ENCODE measurements at places on chromosomes 6 and 20.

DNA sequence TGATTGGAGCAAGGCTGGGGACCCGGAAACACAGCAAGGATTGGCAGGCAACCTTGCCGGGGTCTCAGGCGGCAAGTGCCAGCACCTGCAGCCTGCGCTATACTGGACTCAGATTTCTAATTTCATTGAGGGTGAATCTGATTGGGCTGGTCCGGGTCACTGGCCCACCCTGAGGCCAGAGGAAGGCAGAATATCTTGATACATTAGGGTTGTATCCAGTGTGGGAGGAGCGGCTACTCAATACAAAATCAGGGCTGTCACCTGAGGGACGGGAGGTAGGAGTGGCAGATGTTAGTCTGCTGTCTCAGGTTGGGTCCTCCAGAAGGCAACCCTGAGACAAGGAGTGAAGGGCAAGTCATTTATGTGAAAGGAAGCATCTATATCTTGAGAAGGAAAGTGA lies 40.7 kb downstream of the BFSP1 start:
- no peak for DNase-seq

DNA sequence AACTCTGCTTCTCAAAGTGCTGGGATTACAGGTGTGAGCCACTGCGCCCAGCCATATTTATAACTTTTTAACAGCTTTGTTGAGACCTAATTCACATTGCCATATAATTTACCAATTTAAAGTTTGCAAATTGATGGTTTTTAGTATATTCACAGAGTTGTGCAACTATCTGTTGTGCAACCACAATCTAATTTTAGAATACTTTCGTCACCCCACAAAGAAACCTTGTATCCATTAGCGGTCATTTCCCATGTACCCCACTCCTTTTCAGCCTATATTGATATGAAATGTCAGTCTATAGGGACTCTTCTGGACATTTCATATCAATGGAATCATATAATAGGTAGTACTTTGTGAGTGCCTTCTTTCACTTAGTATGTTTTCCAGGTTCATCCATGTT lies 55.8 kb downstream of the FOXO3 start:
- no peak for DNase-seq

DNA sequence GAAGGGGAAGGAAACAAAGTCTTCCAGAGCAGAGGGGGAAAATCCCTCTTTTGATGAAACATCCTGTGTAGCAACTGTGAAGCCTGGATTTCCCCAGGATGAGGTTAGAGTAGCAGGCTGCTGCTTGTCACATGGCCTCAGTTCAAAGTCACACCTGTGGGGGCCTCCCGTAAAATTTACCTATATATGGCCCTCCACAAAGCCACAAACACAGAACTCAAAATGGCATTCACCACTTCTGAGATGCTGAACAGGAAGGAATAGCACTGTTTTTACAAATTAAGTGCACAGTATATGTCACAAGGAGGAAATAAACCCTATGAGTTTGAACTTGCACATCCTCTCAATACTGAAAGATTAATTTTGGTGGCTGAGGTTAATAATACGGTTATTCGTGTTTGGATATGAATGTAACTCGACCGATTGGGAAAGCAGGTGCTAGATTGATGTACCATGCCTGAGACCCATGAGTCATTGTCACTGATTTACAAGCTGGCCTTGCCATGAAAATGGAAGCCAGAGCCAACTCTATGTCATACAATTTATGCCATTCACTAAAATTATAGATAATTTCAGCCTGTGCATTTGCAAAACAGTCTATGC lies 70.6 kb downstream of the SGK1 start:
- peak; percentile 27 for DNase-seq

DNA sequence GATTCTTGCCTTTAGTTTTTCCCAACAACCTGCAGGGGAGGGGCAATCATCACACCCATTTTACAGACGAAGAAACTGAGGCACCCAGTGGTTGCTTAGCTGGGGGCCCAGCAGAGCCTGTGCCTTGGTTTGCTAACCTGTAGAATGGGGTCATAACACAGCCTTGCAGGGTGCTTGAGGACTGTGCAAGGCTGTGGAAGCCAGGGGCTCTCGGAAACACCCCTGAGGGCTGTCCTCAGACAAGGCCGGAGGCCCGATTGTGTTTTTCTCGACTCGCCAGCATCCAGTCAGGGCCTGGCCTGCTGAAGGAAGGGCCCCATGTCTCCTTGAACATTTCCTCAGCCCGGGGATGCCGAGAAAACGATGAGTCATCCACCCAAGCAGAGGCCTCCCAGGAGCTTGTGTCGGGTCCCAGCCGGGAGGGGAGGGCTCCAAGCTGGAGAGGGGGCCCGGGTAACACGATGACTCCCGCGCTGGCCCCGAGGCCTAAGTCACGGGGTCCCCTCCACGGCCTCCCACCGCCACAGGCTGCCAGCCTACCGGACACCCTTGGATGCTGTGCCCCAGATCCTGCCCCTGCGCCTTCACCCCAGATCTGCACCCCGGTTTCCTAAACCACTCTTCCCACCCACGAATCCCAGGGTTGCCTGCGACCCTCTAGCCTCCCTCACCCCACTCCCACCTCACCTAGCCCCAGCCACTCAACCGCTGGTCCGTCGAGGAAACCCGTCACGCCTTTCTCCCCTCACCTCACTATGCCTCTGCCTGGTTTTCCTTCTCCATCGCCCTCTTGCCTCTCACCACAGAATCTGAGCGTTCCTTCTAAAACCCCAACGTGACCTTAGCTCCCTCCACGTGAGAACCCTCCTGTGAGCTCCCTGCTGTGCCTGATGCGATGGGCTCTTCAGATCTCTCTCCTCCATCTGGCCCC lies 10.6 kb downstream of the NOL4L start:
- peak; percentile 28 for DNase-seq

DNA sequence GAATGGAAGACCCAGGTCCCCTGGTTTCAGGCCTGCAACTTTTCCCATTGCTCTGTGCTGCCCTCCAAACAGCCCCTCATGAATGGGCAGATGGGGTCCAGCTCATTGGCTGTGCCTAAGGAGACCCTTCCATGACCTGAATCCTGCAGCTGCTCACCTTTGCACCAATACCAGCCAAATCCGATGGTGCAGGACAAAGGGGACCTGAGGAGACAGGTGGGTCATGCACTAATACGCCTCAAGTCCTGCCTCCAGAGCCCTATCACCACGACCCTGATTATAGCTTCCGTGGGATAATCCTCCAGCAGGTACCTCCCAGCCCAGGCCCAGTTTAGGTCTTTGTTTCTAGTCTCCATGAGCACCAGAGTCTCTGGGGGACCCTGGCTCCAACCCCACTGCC lies 16.8 kb downstream of the TREM1 start:
- DNase-seq: no peak

- no peak for DNase-seq
These were observed 2.1 kb downstream of the STX11 start for GRCh38 chr6:144152334-144152900.

GRCh38 chr6:159609652-159610178 lies 83.3 kb downstream of the SOD2 start:
- DNase-seq: no peak

DNA sequence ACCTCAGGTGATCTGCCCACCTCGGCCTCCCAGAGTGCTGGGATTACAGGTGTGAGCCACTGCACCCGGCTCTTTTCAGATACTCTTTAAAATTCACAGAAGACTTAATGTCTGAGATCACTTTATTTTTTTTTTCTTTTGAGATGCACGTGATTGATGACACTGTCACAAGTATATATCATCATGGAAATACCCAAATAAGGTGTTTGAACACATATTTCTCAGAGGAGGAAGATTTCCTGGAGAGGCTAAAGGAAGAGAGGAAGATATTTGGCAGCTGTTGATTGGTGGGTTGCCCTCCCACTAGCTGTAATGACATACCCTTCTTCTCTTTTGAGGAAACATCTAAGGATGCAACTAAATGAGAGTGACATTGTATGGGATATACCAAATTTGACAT lies 225.9 kb upstream of the CITED2 start:
- DNase-seq: no peak

DNA sequence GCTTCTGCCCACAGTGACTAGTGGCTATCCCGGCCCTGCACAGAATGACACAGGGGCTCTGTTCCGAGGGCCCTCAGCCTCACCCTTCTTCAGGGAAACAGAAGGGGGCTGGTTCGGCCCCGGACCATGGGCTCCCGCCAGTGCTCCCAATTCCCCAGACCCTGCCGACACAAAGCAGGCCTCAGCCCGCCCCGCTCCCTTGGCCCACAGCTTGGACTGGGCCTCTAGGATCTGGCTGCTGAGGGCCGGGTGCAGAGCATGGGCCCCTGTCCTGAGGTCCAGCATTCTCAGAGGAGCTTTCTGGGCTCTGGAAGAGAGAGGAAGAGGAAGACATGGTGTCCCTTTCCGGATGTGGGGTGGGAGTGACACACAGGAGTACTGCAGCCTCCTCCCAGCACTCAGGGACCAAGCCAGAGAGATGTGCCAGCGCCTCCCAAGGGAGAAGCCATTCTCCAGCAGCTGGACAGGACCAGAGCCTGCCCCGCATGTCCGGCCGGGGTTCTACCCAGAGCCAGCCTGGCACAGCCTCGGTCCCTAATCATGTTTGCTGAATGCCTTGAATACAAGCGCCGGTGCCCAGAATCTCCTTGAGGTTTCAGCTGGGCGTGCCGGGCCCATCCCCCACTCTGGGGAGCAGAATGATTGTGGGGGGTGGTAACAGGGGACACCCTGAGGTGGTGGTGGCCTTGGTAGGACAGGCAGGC lies 23.9 kb downstream of the C20orf203 start:
- DNase-seq: no peak

DNA sequence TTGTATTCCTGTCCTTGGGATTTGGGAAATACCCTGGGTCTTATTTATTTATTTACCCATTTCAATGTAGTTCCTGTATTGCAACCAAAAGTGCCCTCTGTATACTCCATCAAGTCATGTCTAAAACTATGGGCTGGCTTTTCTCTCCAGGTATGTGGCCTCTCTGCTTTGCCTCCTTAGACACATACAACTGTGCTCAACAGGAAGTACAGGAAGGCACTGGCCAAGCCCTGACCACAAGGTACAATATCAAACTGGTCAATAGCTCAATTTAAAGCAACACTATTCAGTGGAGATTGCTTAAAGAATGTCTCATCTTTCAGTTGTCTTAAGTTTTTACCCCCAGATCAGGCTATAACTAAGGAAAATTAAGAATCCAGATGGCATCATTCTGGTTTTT lies 42.3 kb upstream of the SLC24A3 start:
- no peak for DNase-seq

DNA sequence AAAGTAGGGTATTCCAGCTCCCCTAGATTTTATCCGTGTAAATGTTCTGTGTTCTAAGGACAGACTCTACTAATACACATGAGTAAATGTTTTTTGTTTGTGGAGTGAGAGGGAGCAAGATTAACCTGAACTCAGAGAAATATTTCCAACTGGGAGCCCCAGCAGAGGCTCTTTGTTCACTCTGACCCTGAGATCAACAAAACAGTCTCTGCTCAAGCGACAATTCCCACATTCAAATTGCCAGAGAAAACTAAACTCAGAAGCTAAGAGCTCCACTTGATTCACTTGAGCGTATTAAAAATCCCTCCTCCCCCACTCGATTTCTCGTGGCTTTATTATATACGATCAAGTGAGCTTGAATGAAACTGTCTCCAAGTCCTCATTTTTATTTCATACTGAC lies 413.9 kb upstream of the JARID2 start:
- no peak for DNase-seq

DNA sequence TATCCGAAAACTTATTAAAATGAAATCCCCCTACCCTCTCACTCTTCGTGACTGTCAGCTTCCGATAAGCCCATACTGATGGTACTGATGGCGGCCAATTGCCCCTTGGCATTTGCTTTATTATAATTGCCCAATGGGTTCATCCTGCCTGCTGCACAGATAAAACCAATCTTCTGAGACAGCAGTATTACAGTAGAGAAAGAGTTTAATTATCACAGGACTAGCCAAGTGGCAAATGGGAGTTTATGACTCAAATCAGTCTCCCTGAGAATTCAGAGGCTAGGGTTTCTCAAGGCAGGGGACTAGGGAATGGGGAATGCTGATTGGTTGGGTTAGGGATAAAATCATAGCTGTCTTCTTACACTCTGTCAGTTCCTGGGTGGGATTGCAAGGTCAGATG lies 259.5 kb downstream of the SOD2 start:
- DNase-seq: no peak

Data from stimulated activated CD8-positive, alpha-beta memory T cell treated with anti-CD3 and anti-CD28 coated beads, Interleukin-2, amount 100 ng/mL, for 48 hours (primary cell).